Progenitor cell of endocrine pancreas (in vitro differentiated cells): ENCODE measurements at places on chromosomes 7 and 10. TPM values are rescaled to one million over a fixed set of nuclear protein-coding genes. Genes with fewer than 3 reads are reported as not detected.
A peak's percentile ranks its signal among the peaks of the same experiment; 100 is the strongest.

ACTL6B gene
- total RNA-seq: 4.1 and 4.2 TPM in 2 replicates

LRGUK gene
- total RNA-seq: 2.6 and 2.9 TPM in 2 replicates

DNA sequence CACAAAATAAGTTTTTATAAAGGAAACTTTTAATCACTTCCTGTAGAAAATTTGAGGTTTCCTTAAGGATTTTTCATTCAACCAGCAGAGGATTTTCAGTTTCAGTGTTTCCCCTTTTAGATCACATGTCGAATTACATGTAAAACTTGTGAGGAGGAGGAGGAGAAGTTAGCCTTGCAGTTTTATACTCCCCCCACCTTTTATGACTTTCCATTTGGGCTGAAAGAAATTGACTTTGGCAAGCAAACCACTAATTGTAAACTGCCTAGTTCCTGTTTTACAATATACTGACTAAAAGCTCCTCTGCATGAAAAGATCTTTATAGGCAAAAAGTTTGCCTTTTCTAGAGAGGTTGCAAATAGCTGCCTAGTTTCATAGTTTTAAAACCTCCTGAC lies 3.0 kb downstream of the BAMBI start:
- DNase-seq: no peak

DNA sequence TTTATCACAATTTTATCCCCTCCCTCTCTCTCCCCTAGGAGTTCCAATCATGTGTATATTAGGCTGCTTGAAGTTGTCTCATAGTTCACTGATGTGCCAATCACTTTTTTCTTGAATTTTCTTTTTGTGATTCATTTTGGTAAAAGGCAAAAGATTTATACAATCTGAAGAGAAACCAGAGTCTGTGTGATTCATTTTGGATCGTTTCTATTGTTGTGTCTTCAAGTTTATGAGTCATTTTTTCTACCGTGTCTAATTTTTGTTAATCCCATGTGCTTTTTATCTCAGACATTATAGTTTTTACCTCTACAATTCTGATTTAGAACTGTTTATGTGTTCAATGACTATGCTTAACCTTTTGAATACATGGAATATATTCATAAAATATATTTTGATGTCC lies 483.9 kb upstream of the AUTS2 start:
- DNase-seq: no peak

DNA sequence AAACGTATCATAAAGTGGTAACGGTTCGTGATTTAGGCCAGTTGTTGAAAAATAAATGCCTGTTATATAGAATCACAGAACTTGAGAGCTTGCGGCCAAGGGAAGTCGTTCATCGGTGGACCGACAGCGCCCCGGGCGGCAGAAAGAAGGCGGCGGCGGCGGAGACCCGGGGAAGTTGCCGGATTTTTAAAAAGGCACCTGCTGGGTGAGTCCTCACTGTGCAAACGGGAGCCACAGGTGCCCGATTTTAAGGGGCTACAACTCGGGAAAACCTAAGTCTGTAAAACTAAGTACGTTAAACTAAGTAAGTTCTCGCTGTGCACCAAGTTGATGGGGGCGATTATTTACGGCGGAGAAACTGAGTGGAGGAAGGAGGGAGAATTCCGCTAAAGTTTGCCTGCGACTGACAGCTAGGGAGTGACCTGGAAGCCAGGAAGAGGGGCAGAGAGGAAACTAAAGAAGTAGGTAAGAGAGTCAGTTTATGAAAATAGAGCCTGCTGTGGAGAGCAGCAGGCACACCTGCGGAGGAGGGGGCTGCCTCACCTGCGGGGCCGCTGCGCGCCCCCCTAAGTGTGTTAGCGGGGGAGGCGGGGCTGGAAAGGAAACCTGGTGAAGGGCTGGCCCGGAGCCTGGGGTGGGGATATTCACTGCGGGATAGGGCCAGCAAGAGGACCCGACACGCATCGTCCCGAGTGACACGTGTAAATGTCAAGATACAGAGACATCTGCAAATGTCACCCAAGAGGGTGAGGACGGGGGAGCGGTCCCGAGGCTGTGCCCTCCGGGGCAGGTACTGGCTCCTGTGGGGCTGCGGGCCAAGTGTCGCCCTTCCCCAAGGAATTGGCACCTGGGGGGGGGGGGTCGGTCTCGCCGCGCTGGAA lies 996 bp downstream of the ADAM12 start:
- peak; percentile 55 for DNase-seq

DNA sequence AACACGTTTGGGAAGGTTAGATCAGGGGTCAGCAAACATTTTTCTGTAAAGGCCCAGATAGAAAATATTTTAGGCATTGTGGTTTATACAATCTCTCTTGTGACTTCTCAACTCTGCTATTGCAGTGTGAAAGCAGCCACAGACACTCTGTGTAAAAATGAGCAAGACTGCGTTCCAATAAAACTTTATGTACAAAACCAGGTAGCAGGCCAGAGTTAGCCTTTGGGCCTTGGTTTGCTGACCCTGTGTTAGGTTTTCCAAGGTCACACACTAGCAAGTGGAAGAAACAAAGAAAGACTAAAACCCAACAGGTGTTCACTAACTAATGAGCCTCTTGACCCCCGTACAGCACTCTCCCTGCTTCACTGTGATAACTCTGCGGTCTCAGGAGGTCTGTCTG lies 14.9 kb upstream of the PAXIP1 start:
- DNase-seq: no peak
